ENCODE measurements at places on chromosomes 13 and 19.

DNA sequence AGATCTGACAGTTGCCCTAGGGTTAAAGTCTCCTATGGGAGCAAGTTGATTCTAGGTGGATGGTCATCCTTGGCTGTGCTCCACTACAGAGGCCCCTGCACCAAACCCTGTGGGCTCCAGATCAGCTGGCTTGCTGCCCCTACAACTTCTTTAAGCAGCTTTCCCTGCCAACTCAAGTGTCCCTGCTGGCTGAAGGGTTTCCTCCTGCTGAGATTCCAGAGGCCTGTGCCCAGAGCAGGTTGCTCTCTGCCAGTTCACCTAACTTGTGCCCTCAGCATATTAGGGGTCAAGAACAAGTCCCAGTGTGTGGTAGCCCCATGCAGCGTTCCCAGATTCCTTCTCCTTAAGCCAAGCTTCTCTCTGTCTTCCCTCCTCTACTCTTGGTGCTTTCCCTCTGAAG lies 85.6 kb downstream of the ZMYM2 start:
- DNase-seq, result no peak

DNA sequence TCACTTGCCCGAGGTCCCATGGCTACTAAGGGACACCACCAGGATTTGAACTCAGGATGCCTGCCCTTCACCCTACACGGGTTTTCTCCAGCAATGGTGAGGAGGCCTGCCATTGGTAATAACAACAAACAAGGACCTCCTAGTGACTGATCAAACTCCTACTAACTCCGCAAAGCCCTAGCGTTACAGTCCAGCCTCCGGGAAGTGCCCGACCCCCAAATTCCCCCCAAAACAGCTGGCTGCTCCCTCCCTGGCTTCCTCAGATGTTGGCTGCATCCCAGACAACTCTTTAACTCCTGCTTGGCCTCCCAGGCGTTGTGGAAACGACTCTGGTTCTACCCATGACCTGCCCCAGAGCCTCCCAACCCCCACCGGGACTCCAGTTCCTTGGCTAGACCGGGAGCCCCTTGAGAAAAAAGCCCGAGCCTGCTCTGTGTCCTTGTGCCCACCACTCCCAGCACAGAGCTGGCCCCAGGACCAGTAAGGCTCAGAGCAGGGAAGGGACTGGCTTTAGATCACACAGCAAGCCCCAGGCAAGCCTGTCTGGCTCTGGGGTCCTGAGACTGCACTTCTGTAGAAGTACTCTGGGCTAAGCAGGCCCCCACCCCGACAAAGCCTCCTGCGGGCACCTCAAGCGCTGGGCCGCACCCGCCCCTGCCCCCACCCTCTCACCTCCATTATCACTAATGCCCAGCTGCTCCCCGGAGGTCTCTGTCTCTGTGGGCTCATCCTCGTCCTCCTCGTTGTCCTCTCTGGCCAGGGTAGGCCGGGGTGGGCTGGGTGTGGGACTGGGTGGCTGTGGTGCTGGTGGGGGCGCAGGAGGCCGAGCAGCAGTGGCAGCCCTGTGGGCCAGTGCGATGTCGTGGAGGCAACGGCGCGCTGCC lies 4.7 kb downstream of the AKT1S1 start:
- no peak for DNase-seq

DNA sequence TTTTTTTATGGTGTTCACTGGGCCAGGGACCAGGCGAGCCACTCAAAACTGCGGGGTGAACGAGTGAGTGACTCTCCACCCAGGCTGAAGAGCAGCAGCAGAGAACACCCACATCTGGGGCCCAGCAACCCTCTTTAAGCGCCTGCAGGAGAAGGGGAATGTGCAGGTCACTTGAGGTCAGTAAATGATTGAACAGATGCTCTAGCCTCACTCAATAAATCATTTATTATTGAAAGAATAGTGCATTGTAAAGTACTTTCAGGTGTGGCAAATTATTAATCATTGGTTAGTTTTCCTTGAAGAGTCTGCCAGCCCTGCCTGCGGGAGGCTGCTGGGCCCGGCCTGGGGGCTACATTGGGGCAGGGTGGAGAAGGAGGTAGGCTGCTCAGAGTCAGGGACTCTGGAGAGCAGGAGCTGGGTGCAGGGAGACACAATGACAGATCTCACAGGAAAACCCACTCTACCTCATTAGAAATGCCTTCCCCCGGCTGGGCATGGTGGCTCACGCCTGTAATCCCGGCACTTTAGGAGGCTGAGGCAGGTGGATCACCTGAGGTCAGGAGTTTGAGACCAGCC lies 42.5 kb downstream of the ABCC4 start:
- no peak for DNase-seq

GRCh38 chr13:25375727-25376358 lies 4.1 kb downstream of the ATP8A2 start:
- peak; percentile 61 for DNase-seq

- DNase-seq, result no peak
Measured at GRCh38 chr19:1082928-1083816, 12.0 kb downstream of the POLR2E start.

GRCh38 chr19:46608178-46608577 lies 7.0 kb downstream of the CALM3 start:
- no peak for DNase-seq

DNA sequence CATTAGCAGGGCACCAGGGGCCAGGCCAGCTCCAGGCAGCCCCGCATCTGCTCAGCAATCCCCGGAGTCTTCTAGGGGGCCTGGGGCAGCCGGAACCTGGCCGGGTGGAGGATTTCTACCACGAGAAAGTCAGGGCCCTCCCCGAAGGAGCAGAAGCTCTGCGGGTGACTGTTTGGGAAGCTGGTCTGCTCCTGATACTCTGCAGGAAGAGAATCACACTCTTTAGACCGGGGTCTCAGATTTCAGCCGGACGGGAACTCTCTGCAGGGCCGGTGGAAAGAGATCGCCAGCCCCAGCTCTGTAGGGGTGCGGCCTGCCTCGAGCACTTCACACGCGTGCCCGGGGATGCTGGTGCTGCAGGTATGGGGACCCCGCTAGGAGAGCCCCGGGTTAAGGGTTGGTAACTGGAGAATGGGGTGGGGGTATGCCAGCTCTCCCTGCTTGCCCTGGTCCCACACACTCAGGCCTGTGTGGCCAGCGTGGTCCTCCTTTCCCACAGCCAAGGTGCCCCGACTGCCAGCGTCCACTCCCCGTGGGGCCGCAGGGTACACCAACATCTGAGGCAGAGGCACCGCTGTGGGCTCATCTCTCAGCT lies 20.1 kb downstream of the RASA3 start:
- DNase-seq, result no peak

DNA sequence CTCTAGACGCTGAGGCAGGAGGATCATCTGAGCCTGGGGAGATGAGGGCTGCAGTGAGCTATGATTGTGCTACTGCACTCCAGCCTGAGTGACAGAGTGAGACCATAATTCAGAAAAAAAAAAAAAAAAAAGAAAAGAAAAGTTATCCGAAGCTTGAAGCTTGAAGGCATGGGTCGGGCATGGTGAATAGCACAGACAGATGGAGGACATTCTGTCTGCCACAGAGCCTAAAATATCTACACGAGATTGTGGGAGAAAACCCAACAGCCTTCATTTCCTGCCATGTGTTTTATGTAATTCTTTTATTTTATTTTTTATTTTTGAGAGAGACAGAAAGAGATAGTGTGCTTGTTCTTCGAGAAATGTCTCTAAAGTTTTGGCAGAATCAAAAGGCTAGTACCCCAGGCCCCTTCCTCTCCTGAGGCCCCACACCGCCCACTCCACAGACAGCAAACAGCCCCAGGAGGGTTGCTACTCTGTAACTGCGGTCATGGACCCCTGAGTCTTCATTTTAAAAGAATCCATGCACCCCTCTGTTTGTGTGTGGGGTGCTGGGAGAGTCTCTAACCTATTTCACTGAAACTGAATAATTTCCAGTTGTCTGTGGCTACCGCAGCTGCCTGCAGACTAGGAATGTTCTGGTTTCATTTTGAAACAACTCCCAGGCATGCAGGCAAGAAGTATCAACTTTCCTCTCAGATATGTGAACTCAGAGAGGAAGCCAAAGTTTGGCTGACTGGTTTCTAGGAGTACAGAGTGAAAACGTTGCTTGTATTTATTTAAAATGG lies 38.4 kb upstream of the RCBTB2 start:
- no peak for DNase-seq

- peak; percentile 29 for DNase-seq
Measured at GRCh38 chr13:37074703-37075102, 15.2 kb upstream of the SUPT20H start.

- no peak for DNase-seq
Measured at GRCh38 chr19:38587562-38587961, 30.2 kb downstream of the MAP4K1 start.

- DNase-seq, result no peak
Measured at GRCh38 chr13:28129911-28130693, 8.2 kb upstream of the PAN3 start.

DNA sequence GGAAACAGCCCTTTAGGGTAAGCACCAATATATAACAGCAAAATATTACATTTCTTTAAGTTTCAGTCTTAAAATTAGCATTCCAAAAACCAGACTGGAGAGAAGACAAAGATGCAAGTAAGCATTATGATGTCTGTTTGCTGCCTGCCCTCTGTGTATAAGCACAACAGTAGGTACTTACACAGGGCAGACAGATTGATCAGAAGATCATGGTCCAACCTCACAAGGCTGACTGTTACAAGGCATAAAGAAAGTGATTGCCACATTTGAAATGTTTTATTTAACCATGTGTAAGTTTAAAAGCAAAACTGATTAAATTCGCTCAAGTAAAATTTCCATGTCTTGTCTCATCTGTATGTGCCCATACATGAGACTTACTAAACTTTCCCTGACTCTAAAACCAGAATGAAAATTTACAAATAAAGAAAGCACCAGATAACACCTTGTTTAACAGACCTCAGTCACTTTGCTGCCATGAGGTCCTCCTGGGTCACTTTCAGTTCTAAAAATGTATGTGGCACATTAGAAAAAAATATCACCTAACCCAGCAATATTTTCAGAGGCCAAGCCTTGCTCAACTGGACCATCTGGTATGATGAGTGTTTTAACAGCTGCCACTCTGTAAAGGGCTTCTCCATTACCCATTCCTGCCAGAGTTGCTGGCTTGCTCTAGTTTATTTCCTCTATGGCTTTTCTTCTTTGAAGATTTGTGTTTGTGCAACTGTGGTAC lies 297.0 kb downstream of the RBM26 start:
- DNase-seq, result no peak

GRCh38 chr19:855566-856120 lies 3.5 kb downstream of the ELANE start:
- no peak for DNase-seq

GRCh38 chr19:46975925-46976782 lies 43.5 kb upstream of the NPAS1 start:
- no peak for DNase-seq

Measured in CD4-positive, alpha-beta T cell treated with Interleukin-2 at 100 ng/mL for 4 hours (primary cell).